ENCODE measurements at places on chromosomes 2 and 18.

GRCh38 chr18:48894799-48895346 lies 55.9 kb downstream of the SMAD7 start:
- no peak for DNase-seq

DNA sequence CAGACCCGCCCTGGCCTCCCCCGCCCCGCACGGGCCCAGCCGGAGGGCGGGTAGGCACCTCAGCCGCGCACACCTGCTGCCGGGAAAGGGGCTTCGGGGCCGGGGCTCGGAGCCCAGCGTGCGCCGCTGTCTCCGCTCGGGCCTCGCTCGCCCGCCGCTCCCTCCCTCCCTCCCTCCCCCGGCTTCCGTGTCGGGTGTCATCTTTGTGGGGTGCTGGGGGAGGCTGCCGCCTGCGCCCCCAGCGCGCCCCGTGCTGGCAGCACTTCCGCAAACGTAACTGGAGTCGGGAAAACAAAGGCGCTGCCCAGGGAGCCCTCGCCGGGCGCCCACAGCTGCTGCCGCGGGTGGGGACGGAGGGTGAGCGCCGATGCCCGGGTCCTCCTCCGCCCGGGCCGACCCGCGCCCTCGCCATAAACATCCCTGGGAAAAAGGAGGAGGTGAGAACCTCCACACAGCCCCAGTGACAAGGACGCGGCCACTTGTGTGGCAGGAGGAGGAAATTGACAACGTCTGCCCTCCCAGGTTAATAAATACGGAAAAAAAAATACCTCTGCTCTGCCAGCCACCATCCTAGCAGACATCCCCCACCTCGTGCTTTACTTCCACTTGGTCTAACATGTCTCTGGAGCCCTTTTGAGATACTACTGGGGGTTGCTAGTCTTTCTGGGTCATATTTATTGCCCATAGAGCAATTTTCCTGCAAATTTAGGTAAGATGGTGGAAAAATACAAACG lies 550 bp downstream of the MFSD6 start:
- DNase-seq = peak; percentile 64

GRCh38 chr2:96320326-96320725 lies 4.8 kb upstream of the ITPRIPL1 start:
- no peak for DNase-seq

DNA sequence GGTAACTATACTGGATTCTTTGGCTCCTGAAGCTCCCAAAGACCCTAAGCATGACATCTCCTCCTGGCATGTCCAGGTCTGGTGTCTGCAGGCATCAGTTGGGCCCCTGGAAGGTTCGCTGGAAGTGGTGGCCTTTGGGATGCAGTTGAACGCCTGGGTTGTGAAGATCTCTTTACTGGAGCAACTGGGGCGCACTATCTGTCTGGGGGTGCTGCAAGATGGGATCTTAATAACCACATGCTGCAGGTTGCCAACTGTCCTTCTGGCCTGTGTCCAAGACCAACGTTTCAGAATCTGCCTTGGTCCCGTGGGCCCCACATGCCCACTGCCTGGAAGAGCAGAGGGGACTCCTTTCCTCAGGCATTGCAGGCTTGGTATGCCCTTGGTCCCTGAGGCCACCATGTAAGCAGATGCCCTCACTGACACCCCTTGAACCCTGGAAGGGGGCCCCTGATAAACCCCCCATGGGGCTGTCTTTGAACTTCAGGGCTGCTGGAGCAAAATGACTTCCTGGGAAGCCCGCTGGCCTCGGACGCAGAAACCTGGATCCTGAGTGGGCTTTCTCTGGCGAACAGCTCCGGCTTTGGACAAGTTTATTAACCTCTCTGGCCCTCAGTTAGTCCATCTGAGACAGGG lies 101.9 kb downstream of the TWIST2 start:
- DNase-seq = no peak

DNA sequence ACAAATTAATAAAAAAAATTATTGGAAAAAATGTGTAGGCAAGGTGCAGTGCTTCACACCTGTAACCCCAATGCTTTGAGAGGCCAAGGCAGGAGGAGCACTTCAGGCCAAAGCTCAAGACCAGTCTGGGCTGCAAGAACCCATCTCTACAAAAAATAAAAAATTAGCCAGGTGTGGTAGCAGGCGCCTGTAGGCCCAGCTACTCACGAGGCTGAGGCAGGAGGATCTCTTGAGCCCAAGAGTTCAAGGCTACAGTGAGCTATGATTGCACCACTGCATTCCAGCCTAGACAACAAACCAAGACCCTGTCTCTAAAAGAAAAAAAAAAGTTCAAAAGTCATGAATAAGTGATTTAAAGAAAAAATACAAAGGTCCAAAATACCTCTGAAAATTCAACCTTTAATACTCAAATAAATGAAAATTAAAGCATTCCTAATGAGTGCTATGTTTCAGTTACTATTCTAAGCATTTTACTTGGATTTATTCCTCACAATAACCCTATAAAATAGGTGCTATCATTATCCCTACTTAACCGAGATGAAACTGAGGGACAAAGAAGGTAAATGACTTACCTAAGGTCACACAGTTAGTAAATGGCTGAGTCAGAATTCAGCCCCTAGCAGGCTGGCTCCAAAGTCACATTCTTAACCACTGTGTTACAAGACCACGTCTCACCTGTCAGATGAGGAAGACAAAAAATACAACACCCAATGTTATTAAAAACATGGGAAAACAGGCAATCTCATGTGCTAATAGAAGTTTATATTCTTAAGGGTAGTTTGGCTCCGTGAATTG lies 36.4 kb upstream of the PCBP1 start:
- DNase-seq = no peak

DNA sequence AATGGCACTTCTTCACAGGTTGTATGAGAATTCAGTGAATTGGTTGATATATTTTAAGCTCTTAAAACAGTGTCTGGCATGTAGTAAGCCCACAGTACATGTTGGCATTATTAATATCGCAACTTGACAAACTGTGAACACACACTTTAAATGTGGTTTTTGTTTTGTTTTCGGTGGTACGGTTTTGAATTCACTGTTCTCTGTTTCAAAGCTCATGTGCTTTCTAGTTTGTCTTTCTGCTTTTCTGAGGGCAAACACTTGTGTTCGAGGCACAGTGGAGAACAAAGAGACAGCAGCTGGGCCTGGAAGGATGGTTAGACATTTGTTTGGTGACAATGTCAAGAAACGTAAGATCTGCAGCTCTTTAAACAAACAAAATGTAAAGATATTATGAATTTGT lies 276.5 kb upstream of the MC4R start:
- no peak for DNase-seq

- no peak for DNase-seq
Measured at GRCh38 chr2:149490296-149490695, 97.3 kb downstream of the MMADHC start.

GRCh38 chr2:204576362-204576979 lies 31.2 kb downstream of the PARD3B start:
- no peak for DNase-seq

DNA sequence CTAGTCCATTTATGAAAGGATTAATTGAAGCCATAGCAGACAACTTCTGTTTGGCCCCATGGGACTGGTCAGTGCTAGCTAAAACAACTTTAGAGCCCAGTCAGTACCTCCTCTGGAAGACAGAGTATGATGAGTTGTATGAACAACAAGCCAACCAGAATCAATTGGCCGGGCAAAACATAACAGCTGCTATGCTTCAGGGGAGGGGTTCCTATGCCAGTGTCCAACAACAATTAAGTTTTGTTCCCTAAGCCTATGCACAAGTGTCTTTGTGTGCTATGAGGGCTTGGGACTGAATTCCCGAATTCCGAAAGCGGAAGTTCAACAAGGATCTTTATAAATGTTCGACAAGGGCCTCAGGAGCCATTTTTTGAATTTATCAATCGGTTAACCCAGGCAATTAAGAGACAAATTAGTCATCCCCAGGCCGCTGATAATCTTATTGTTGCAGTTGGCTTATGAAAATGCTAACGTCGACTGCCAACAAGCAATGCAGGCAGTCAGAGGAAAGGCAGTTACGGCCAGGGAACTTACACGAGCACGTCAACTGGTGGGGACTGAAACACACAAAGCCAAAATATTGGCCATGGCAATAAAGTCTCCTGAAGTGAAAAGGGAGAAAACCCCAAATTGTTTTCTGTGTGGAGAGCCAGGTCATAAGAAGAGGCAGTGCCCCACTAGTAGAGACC lies 57.9 kb downstream of the ZNF638 start:
- DNase-seq = no peak

- no peak for DNase-seq
Measured at GRCh38 chr2:155223781-155224406, 525.4 kb downstream of the KCNJ3 start.

DNA sequence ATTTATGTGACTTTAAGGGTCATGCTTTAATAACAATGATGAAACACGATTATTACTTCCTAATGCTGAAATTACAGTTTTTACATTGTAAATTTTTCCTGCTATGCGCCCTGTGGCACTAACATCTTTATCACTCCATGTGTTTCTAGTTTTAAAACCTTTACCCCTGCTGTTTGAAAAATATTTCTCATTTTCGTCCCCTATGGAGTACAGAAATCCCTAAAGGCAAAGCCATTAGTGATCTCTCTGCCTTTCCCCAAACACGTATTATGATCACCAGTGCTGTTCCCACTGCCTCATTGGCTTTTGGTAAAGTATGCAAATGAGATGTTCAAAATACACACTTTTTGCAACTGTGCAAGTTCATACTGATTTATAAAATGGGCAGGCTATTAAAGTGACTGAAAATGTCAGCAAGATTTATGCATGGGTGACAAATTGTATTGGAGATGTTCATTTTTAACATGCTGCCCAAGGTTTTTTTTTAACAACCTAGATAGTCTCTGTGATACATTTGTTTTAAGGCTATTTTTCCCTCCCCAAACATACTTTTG lies 1468.2 kb upstream of the ACVR2A start:
- no peak for DNase-seq

GRCh38 chr2:128308889-128309279 lies 9.8 kb downstream of the HS6ST1 start:
- DNase-seq = no peak

DNA sequence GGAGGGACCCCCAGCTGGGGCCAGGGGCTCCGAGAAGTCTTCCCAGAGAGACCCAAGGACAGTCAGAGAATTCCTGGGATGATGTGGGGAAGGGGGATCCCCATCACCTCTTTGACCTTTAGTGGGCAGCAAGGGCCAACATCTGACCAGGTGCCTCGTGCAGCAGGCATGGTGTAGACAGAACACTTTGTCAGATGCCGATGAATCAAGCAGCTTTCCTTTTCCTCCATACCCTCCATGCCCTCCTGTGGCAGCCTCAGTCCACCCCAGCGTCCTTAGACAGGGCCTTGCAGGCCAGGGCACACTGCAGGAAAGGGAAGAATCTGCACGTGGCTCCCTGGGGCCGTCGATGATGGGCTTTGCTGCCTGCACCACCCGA lies 26.3 kb downstream of the GPR55 start:
- DNase-seq = no peak

- no peak for DNase-seq
Measured at GRCh38 chr2:36511858-36512603, 85.9 kb downstream of the FEZ2 start.

DNA sequence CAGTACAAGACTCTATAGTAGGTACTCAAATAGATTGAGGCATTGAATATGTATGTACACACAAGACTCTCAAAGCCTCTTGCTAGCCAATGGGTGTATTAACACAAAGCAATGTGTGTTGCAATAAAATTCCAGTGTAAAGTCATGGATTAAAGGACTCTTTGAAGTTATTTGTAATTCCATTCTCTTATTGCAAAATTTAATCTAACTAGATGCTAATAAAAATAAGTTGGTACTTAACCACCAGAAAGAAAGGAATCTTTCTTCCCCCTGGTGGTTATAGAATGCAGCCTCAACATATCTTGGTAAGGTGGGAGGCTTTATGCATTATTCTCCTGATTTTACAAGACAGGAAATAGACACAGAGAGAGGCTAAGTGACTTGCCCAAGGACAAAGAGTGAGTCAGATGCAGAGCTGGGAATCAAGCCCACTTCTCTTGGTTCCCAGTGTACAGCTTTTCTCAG lies 18.0 kb downstream of the LRP1B start:
- DNase-seq = no peak

DNA sequence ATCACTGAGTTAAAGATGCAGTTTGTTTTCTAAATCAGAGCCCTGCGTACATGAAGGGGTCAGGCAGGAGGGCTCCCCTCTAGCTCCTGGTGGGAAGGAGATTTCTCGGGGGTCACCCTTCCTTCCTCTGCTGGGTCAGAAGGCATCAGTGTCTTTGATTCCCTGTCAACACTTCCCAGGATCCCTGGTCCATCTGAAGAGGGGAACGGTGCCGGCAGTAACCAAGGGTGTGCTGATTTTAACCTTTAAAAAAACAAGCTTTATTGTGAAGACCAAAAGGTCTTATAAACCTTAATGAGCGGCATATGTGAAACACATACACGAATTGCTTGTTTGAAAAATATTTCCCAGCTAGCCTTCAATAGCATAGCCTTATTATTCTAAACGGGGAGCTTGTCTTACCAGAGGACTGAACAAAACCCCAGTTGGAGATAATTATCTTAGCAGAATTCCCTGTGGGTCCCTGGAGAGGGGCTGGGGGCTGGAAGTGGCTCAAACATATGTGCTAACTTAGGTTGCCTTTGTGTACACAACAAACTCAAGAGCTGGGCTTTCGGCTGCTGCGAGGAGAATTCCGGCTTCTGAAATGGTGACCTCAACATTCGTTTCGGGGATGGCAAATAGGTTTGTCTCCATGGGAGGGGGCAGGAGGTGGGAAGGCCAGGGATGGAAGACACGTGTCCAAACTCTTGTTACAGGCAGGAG lies 114.9 kb upstream of the MYCN start:
- DNase-seq = no peak

- DNase-seq = no peak
Measured at GRCh38 chr2:38281095-38281742, 95.9 kb downstream of the ATL2 start.

DNA sequence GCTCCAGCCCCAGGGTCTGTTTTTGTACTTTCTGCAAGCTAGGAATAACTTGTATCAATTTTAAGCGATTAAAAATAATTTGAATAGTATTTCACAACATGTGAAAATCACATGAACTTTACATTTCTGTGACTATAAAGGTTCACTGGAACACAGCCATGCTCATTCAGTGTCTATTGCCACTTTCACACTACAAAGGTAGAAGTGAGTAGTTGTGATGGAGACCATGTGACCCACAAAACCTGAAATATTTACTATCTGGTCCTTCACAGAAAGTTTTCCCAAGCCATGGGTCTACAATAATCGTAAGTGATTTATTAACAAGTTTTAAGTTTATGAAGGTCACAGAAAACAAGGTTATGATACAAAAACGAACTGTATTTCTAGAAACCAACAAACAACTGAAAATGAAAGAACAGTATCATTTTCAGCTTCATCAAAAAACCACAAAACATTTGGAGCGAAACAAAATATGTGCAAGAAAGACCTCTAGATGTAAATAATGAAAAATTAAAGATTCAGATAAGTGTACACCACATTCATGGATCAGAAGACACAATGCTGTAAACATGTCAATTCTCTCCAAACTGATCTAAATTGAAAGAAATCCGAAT lies 68.9 kb upstream of the DNER start:
- DNase-seq = no peak

GRCh38 chr2:189751080-189751658 lies 11.4 kb downstream of the OSGEPL1 start:
- no peak for DNase-seq

- DNase-seq = no peak
Measured at GRCh38 chr18:13502585-13502984, 223.8 kb downstream of the FAM210A start.
